ENCODE measurements at places on chromosomes 12 and 14.

GRCh38 chr14:30840086-30840779 lies 34.1 kb upstream of the COCH start:
- DNase-seq: no peak

DNA sequence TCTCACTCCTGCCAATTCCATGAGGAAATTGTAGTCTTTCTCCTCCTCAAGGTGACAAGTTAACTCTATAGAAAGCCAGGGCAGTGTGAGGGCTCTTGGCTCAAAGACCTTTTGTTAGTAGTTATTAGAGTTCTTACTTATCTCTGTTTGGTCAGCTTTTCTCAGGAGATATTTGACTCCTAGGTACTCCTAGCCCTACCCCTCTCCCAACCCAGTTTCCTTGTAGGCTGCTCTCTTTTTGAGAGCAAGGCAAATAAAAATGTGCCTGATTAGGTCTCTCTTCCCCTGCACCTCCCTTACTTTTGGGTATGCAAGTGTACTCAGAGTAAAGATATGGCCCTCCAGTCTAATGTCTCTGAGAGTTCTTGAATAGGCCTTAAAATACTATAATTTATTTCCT lies 23.8 kb downstream of the BTG1 start:
- no peak for DNase-seq

- DNase-seq: peak; percentile 31
Measured at GRCh38 chr12:56590237-56590830, 39.8 kb downstream of the BAZ2A start.

- DNase-seq: peak; percentile 17
Measured at GRCh38 chr14:66070542-66071319, 415.4 kb upstream of the CCDC196 start.

Measured in fibroblast of skin of scalp (primary cell).